ENCODE measurements at places on chromosomes 16 and 17. TPM values are rescaled to one million over a fixed set of nuclear protein-coding genes. Genes with fewer than 3 reads are reported as not detected.

GNGT2 gene
- polyA plus RNA-seq: 4.2 TPM

RBFOX1 gene
- polyA plus RNA-seq: 1.3 TPM

HID1 gene
- 42.3 TPM for polyA plus RNA-seq

TBC1D3H gene
- not detected for polyA plus RNA-seq

CRISPLD2 gene
- polyA plus RNA-seq: 8.8 TPM

AANAT gene
- polyA plus RNA-seq: 0.13 TPM

CES5A gene
- not detected for polyA plus RNA-seq

RCVRN gene
- polyA plus RNA-seq: 0.63 TPM

RPL19 gene
- polyA plus RNA-seq: 2,491 TPM

CCL13 gene
- 1.0 TPM for polyA plus RNA-seq

NPIPA5 gene
- polyA plus RNA-seq: 19.6 TPM

HBQ1 gene
- polyA plus RNA-seq: 0.73 TPM

MYCBPAP gene
- 1.8 TPM for polyA plus RNA-seq

ENPP7 gene
- polyA plus RNA-seq: 136 TPM

Data from large intestine (tissue), 12 donors.